Esophagus mucosa (tissue), 1 donor: ENCODE measurements at places on chromosomes 11 and 22.
A peak's percentile ranks its signal among the peaks of the same experiment; 100 is the strongest.

DNA sequence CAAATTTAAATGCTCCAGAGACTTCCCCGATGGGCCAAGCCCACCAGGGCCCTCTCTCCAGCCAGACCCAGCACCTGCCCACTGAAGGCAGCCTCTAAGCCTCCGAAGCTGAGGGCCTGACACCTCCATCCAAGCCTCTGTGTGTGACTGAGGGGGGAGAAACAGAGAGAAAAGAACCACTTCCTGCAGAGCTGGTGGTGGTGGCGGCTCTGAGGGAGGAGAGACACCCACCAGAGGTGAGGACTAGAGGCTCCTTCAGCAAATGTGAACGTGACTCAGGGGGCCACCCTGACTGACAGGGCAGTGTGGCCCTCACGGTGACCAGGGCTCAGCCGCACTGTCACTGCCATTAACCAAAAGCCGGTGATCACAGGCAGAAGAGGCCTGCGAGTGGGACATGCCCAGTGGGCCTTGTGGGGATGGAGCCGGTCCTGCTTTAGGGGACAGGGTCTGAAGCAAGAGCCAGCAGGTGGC lies 31.0 kb upstream of the CD5 start:
- ATAC-seq, result peak; percentile 22

- no peak for ATAC-seq
Measured at GRCh38 chr11:134519788-134520187, 107.7 kb upstream of the B3GAT1 start.

DNA sequence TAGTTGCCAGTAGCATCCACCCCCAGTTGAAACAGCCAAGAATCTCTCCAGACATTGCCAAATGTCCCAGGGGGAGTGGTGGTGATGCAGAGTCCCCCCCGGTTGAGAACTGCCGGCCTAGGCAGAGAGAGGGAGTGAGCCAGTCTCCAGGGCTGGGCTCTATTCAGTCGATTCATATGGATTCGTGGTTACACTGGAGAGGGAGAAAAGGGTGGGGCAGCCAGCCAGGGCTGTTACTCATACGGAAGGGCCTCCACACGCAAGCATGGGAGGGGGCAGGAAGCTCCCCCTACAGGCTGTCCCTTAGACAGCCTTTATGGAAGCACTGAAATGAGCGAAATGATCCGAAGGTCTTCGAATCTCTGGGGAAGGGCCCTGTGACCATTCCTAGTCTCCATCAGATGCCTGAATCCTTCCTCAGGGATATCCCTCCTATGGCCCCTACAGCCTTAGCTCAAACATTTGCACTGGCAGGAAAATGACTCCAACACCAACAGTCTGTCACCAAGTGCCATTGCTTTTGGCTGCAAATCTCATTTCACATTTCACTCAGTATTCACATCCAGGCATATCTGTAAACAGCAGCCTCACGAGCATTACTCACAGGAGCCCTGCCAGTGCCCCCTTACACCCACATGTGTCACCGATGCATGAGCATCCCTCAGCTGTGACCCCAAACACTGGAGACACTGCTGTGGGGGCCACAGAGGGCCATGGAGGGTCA lies 18.4 kb upstream of the TLCD5 start:
- peak; percentile 78 for ATAC-seq

DNA sequence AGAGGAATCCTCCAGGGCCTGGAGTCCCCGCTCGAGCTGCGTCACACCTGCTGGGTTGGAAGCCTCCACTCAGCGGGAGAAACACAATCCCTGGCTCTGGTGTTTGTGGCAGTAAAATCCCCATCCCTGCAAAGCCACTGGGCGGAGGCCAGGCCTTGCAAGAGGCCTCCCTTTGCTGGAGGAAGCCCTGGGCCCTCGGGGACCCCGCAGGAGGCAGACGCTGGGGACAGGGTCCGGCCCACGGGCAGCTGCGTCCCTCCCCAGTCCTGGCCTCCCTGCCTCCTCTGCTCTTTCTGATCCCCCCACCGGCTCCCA lies 194.7 kb downstream of the BRD1 start:
- no peak for ATAC-seq

DNA sequence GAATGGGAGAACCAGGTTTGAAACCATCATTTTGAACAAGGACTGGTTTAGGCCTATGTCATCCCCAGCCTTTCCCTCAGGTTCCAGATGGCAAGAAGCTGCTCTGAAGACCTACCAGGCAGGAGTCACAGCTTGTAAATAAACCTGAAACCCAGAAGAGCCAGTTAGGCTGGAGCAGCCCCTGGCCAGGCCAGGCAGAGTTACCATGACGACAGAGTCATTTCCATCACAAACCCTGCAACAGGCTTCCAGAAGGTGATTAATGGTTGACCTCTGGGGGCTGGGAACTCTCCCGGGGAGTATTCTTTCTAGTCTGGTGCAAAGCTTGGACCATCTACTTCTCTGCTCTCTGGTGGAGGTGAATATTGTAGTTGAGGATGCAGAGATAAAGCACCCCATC lies 164.1 kb upstream of the NCAM1 start:
- ATAC-seq, result no peak

DNA sequence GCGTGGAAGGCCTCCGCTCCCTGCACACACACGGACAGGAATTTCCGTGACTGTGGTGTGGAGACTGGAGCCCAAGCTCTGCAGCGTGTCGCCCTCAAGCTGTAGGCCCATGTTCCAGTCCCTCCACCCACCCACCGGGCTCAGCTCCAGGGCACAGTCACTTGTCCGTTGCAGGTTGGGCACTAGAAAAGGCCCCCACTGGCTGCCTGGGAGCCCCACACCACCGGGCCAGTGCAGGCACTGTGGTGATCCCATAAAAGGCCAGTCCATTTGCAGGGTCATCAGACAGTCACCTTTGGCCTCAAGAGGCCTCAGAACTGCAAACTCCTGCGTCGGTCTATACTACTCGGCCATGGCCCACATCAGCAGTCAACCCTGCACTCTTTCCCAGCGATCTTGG lies 16.3 kb downstream of the RAB36 start:
- ATAC-seq, result no peak

- ATAC-seq, result no peak
Measured at GRCh38 chr11:118080296-118080695, 3.4 kb downstream of the TMPRSS4 start.

- ATAC-seq, result no peak
Measured at GRCh38 chr11:100359281-100359680, 327.8 kb upstream of the ARHGAP42 start.

GRCh38 chr22:34877506-34877905 lies 188.5 kb upstream of the ISX start:
- ATAC-seq, result no peak

- ATAC-seq, result no peak
Measured at GRCh38 chr22:36538529-36538928, 9.6 kb upstream of the EIF3D start.

- no peak for ATAC-seq
Measured at GRCh38 chr22:26162926-26163325, 6.3 kb upstream of the SEZ6L start.

- ATAC-seq, result no peak
Measured at GRCh38 chr11:12213883-12214282, 103.5 kb downstream of the MICAL2 start.

- ATAC-seq, result peak; percentile 42
Measured at GRCh38 chr11:74462009-74462408, 5.3 kb downstream of the KCNE3 start.

DNA sequence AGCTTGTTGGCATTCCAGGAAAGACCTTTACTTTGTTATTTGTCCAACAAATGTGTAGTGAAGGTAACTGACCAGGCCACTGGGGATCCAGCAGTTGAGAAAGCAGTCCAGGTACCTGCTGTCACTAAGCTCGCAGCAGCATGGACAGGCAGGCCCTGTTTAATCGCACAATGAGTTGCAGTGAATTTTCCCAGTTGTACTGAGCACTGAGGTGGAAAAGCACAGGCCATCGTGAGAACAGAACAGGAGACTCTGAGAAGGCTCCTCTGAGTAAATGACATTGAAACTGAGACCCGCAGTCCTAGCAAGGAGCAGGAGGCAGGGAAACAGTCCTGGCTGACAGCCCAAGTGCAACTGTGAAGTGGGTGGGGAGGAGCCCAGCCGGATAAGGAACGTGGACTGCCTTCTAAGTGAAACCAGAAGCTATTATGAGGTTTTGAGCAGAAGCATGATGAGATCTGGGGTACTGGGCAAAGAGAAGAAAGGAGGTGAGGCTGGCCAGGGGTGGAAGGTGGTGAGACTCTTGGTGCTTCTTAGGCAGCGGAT lies 39.8 kb upstream of the CDON start:
- no peak for ATAC-seq

DNA sequence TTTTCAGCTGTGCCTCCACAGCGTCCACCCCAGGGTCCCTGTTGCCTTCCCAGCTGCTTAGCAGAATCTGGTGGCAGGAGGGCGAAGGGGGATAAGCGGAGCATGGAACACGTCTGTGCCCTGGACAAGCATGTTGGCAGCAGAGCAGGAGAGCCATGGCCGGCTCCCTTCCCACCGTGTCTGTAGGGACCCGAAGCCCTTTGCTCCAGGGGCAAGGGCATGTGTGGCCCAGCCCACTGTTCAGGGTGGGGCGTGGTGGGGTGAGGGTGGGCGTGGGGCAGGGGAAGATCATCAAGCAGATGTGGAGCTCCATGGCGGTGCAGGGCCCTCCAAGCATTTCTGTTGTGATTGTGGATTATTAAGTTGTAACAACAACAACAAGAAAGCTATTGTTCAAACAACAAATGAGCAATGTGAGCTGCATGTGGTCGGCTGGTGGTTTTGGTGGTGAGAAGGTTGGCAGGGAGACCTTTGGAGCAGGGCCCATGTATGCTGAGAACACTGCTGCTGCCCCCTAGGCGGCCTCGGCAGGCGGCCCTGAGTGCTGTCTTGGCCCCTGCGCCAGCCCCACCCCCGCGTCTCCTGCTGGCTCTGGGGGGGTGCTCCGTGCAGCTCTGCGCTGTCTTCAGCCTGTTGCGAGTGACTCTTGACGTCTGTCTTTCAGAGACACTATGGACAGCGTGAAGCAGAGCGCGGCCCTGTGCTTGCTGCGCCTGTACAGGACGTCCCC lies 50.9 kb downstream of the AP2A2 start:
- ATAC-seq, result no peak

- no peak for ATAC-seq
Measured at GRCh38 chr22:19527321-19527721, 3.1 kb upstream of the CLDN5 start.

DNA sequence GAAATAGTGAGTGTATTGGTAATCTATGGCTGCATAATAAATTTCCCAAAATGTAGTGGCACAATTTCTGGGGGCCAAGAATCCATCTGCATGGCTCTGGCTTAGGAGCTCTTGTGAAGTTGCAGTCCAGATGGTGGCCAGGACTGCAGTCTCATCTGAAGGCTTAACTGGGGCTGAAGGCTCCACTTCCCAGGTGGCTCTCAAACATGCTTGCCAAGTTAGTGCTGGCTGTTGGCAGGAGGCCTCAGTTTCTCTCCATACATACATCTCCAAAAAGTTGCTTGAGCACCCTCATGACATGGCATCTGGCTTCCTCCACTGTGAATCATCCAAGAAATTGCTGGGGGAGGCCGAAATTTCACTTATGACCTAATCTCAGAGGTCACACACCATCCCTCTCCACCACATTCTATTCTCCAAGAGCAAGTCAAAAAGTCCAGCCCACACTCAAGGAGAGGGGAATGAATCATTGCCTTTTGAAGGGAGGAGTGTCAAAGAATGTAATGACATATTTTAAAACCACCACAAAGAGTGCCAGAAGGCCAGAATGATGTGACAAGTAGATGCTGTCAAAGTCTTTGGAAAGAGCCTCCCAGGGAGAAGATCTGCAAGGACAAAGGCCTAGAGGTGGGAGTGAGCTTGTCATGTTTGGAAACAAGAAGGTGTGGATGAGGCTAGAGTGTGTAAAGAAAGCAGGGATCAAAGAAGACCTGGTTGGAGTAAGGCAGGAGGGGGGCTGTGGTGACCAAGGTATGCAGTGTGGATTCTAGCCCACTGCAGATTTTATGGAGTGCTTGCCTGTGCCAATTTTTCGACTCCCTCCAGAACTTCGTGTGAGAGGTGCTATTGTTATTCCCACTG lies 566.2 kb downstream of the MIAT start:
- peak; percentile 26 for ATAC-seq

GRCh38 chr11:125239585-125240560 lies 75.3 kb downstream of the PKNOX2 start:
- ATAC-seq, result no peak

GRCh38 chr22:24033731-24034130 lies 22.6 kb downstream of the CABIN1 start:
- no peak for ATAC-seq

DNA sequence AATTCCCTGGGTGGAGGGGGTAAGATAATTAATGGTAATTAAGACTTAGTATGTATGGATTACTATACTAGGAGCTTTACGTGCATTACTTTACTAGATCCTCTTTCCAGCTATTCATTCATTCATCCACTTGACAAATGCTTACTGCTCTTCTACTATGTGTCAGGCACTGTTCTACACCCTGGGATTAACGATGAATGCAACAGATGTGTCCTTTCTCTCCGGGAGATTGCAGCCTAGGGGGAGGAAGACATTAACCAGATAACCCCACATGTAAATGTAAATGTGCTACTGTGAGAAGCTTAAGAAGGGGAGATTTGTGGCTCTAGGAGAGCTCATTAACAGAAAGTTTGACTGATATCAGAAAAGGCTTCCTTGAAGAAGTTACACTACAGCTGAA lies 1.7 kb downstream of the ANKK1 start:
- ATAC-seq, result no peak

DNA sequence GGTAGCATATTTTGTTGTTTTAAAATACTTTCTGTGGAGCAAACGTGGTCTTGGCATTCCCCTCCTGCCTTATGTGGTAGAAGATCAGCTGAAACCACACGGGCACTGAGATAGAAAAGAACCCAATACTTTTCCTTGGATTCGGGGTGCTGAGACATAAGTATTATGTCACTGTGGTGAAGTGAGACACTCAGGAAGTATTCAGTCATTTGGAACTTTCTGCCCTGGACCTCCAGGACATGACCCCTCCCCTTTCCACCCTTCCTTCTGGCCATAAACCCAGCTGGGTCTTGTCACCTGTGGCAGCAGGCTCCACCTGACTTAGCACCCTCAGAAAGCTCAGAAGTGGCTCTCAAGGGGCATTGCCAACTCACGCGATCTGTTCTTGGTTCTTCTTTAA lies 123.4 kb downstream of the SWAP70 start:
- ATAC-seq, result no peak

GRCh38 chr22:20857838-20858614 lies 585 bp downstream of the PI4KA start:
- ATAC-seq, result peak; percentile 55

GRCh38 chr22:18063306-18063705 lies 14.5 kb upstream of the PEX26 start:
- ATAC-seq, result no peak

- peak; percentile 74 for ATAC-seq
Measured at GRCh38 chr22:36873614-36874308, 13.0 kb downstream of the NCF4 start.

- ATAC-seq, result no peak
Measured at GRCh38 chr11:45156741-45157140, 10.3 kb downstream of the PRDM11 start.

- no peak for ATAC-seq
Measured at GRCh38 chr22:44067033-44067432, 42.9 kb downstream of the PARVB start.

- no peak for ATAC-seq
Measured at GRCh38 chr22:35113341-35113740, 47.4 kb downstream of the ISX start.
